Umbilical cord (tissue), 2 donors: ENCODE measurements at places on chromosomes 4 and X. TPM values are rescaled to one million over a fixed set of nuclear protein-coding genes. Genes with fewer than 3 reads are reported as not detected.

Gene ZCCHC18
- total RNA-seq: 1.7 TPM

Gene UNC5C
- total RNA-seq: 4.6 TPM

Gene HPF1
- total RNA-seq: 28.6 TPM

DNA sequence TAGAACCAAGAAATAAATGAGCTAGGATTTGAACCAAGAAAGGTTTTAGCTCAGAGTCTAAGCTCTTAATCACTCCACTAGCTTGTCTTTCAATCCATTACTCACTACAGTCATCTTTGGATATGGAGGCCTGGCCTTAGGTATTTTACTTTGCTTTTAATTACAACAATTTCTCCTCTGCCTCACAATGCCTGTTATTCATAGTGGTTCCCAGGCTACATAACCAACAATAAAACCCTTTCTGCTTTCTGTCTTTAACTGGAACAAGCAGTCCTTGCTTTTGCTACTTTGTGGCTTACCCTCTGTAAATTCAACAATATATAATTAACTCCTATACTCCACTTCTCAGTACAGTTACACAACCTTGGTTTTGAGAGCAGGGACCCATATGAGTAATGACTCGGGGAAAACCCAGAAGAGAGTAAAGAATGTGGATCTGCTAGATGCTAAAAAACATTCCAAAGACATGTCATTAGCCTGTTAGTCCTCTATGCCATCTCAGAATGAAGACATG, 94.7 kb upstream of the NAP1L5 start:
- DNase-seq: peak; percentile 62

GRCh38 chr4:55172694-55173287, 47.4 kb upstream of the KDR start:
- no peak for DNase-seq

Gene IL15
- total RNA-seq: 7.2 TPM

DNA sequence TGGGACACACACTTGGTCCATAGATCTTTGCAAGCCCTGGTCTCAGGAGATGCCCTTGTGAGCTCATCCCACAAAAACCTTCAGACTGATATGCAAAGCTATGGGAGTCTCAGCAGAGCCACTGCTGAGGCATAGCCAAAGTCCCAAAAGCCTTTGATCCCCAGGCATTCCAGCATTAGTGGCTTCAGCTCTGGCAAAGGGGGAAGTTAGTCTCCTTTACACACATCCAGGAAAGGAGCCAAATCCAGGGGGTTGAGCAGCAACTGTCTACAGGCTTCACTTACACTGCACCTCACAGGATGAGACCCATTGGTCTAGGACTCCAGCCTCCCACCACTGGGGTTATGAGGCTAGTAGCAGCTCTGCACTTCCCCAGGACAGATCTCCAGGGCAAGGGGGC, 14.0 kb downstream of the PF4 start:
- peak; percentile 88 for DNase-seq

DNA sequence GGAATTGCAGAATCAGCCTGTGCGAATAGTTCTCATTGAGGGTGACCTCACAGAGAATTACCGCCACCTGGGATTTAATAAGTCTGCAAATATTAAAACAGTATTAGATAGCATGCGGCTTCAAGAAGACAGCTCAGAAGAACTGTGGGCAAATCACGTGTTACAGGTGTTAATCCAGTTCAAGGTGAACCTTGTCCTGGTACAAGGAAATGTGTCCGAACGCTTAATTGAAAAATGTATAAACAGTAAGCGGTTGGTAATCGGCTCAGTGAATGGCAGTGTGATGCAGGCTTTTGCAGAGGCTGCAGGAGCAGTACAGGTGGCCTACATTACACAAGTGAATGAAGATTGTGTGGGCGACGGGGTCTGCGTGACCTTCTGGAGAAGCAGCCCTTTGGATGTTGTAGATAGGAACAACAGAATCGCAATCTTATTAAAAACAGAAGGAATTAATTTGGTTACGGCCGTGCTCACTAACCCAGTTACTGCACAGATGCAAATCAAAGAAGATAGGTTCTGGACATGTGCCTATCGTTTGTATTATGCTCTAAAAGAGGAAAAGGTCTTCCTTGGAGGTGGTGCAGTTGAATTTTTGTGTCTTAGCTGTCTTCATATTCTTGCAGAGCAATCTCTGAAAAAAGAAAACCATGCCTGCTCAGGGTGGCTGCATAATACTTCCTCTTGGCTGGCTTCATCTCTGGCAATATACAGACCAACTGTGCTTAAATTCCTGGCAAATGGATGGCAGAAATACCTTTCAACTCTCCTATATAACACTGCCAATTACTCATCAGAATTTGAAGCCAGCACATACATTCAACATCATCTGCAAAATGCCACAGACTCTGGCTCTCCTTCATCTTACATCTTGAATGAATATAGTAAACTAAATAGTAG, 10.7 kb downstream of the BBS12 start:
- DNase-seq: no peak

- DNase-seq: peak; percentile 5
Observed at GRCh38 chrX:41148553-41148952, 63.3 kb downstream of the USP9X start.

- no peak for DNase-seq
Observed at GRCh38 chrX:84219551-84219950, 31.6 kb upstream of the RPS6KA6 start.

DNA sequence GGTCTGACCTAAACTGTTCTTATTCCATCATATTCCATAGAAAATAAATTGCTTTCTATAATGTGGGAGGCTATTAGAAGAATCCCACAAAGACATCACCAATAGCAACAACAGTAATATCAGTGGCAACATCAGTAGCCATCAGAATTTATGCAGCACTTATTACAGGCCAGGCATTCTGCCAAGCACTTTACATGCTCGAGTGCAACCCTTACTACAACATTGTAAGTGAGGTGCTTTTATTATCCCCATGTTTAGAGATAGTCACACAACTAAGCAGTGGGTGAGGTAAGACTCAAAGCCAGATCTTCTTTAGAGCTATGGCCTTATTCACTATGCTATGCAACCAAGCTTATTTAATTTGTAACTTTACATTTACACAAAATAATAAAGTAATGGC, 317.1 kb upstream of the BMP3 start:
- no peak for DNase-seq

Gene NUP62CL
- 2.9 TPM for total RNA-seq

- DNase-seq: no peak
Observed at GRCh38 chr4:33226133-33226532, 2506.0 kb downstream of the PCDH7 start.

GRCh38 chr4:124304941-124305340, 407.6 kb downstream of the ANKRD50 start:
- no peak for DNase-seq

GRCh38 chr4:103201253-103201652, 3.1 kb upstream of the CENPE start:
- no peak for DNase-seq

Gene TCP11X2
- total RNA-seq: not detected

DNA sequence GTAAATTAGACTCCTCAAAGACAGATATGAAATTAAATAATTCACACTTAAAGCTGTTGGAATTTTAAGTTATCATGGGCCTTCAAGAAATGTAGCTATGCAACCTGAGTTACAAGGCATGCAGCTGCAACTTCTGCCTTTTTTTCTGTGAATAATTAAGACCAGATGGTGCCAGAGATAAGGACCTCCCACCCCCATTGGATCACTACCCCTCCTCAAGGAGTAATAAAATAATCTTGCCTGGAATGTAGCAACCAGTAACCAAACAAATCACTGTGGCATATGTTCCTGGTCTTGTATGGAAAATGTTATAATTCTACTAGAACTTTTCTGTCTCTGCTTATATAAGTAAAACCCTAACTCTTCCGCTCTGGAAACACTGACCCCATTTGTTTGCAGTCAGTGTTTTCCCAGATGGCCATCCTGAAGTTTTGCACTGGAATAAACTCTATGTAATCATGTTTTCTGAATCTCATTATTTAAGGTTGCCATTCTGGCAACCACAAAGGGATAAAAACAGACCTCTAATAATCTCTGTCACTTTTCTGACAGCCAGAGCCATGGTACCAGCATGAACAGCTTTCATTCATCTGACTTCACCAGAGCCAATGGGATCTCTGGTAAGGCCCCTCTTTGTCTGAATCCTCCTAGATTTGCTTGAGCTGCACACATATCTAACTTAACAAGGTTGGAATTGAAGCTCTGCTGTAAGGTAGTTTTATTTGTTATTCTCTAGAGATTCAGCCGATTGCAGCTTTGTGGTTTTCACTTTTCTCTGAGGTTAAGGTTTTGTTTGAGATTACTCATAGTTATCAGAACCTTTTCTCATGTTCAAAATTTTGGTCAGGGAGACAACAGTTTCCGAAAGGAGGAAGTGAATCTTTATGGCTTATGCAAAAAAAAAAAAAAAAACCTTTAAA, 274.6 kb downstream of the NAF1 start:
- no peak for DNase-seq

Gene CYTL1
- 4.8 TPM for total RNA-seq

Gene SLC6A8
- 27.0 TPM for total RNA-seq

Gene MAGEB2
- total RNA-seq: not detected

DNA sequence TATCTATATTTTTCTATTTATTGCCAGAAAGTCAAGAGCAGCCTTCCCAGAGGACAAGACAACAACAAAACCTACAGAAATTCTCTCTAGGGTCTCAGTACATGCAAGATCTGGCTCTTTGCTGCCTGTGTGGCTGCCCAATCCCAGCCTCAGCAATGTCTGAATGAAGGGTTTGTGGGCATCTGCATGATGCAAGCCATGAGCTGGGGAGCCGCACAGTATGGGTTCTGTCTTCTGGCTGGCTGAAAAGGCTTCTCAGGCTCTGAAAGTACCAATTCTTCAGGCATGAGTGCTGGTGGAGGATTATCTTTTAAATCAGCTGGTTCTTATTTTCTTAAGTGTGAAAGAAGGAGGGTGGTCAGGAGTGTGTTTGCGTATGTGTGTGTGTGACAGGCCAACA, 104.6 kb downstream of the PDGFRA start:
- no peak for DNase-seq

GRCh38 chrX:147485207-147485606, 426.5 kb upstream of the FMR1 start:
- DNase-seq: no peak

- no peak for DNase-seq
Observed at GRCh38 chrX:72020788-72021187, 110.1 kb downstream of the NHSL2 start.

GRCh38 chr4:139853309-139853708, 187.7 kb downstream of the MGST2 start:
- DNase-seq: no peak

Gene FAM9C
- 3.9 TPM for total RNA-seq

Gene NSUN7
- 0.48 TPM for total RNA-seq

Gene CABS1
- total RNA-seq: 6.5 TPM

- no peak for DNase-seq
Observed at GRCh38 chr4:124862261-124862660, 149.7 kb upstream of the ANKRD50 start.

Gene RP2
- total RNA-seq: 30.3 TPM

GRCh38 chr4:16070203-16070602, 13.6 kb downstream of the PROM1 start:
- no peak for DNase-seq

Gene ADH1A
- 0.48 TPM for total RNA-seq

- DNase-seq: no peak
Observed at GRCh38 chr4:185799442-185799841, 12.6 kb downstream of the SORBS2 start.
